ENCODE measurements at places on chromosomes 2 and 18.

DNA sequence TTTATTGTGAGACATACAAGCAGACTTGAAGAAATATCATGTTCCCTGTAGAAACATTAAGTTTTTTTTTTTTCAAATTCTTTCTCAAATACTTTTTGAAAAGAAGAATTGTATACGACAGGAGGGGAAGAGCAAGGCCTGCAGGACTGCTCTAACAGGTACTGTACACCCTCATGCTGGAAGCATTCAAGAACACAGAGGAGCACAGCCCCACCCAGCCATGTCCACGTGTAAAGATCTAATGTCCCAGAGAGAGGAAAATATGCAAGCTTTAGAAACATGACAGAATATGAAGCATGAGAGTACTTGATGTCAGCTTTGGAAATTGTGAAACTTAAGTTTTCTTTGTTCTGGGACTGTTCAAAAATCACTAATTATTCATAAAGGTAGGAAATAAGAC lies 191.6 kb downstream of the TTC32 start:
- DNase-seq = peak; percentile 8

DNA sequence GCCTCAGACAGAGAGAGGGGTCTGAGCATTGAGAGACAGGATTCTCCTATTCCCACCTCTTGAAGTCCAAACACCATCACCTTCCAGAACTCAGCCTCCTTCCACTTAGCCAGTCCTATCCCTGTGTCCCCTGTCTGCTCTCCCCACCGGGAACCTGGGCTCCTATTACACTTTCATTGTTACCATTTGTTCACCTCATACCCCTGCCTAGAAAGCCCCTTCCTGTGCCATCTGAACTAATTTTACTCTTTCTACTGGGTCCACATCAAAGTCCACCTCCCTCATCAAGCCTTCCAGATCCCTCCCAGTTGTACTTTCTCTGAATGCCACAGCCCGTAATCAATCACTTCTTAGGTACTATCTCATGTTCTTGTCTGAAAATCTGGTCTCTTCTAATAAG lies 220.6 kb downstream of the ZBTB7C start:
- DNase-seq = no peak

GRCh38 chr2:145185696-145186095 lies 665.8 kb upstream of the ZEB2 start:
- DNase-seq = no peak

DNA sequence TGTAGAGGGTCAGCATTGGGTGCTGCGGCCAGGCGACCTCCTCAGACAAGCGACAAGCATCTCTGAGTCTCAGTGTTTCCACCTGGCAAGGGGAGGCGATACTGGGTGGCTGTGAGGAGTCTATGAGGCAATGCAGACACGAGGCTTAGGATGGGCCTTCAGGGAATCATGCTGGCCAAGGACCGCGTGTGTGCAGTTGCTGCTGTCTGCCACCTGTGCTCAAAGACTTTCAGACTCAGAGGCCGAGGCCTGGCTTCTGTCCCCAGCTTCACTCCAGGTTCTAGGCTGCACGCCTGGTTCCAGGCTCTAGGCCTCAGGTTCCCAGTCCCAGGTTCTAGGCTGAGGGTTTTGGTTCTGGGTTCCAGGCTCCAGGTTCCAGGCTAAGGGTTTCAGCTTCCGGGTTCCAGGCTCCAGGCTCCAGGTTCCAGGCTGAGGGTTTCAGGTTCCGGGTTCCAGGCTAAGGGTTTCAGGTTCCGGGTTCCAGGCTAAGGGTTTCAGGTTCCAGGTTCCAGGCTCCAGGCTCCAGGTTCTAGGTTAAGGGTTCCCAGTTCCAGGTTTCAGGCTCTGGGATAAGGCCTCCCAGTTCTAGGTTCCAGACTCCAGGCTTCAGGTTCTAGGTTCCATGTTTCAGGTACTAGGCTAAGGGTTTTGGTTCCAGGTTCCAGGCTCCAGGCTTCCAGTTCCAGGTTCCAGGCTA lies 14.8 kb downstream of the LRRFIP1 start:
- no peak for DNase-seq

DNA sequence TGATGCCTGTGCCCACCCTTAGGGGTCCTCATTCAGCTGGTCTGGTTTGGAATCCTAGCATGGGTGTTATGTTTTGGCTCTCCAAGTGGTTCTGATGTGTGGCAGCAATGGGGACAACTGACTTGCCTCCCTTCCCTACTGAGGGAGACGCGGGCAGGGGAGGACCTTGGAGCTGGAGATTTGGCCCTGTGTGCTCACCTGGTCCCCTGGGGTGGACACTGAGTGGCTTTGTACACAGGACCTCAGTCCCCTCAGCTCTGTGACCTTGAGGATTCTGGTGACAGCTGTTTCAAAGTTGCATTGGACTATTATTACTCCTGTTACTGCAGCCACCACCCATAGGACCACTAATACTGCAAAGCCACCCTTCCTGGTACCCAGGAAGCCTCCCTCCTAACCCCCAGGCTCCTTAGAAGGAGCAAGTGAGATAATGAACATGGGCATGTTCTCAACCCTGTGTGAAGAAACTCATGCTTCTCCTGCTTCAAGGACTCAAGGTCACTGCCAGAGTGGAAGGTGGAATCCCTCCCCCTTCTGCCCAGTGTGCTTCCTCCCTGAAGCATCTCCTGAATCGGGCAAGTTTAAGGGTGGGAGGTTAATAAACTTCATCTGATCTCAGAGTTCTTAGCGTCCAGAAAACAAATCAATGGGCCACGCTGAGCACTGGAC lies 26.5 kb downstream of the TMEM182 start:
- DNase-seq = no peak
